Left ventricle myocardium inferior (tissue), 1 donor: ENCODE measurements at places on chromosomes 4 and X. TPM values are rescaled to one million over a fixed set of nuclear protein-coding genes. Genes with fewer than 3 reads are reported as not detected.
A peak's percentile ranks its signal among the peaks of the same experiment; 100 is the strongest.

- H3K36me3 ChIP-seq, result no peaks in the 10 kb centered on the region
- peak overlapping the region; percentile 48 for H3K27ac ChIP-seq
- H3K4me1 ChIP-seq, result peaks cover 44% of the 10 kb centered on the region
These were observed 89.2 kb downstream of the GATB start for GRCh38 chr4:151671541-151672059.

Gene CFAP47
- not detected for total RNA-seq

GRCh38 chr4:102466298-102466697 is 34.9 kb upstream of the NFKB1 start:
- H3K27me3 ChIP-seq, result no peaks in the 10 kb centered on the region
- H3K36me3 ChIP-seq, result no peaks in the 10 kb centered on the region
- no peak overlapping the region for H3K27ac ChIP-seq
- H3K4me3 ChIP-seq, result no peak overlapping the region
- no peaks in the 10 kb centered on the region for H3K4me1 ChIP-seq
- DNase-seq, result no peak

DNA sequence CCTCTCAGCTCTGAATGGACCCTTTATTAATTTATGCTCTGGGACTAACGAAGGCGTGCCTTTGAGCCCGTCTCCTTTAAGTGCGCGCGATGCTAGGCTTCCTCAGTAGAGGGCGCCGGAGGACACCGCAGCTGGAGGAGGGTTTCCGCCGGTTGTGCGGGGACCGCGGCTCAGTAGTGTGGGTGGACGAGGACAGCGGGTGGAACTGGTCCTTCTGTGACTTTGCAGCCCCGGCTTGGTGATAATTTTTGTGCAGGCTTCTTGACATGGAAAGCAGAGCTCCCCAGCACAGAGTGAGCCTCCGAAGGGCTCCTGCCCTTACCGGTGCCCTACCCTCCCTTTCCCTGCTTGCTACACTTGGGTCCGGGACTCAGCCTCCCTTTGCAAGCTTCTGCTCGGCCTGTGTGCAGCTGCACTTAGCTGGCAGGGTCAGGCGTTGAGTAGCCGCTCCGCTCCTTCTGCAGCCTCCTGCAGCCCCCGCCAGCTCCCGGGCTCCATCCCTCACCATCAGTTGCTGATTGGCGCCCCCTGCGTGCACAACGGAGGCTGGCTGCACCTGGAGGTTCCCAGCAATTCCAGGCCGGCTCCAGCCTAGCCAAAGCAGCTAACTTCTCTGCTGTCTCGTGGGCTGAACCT is 26.8 kb upstream of the BOD1L1 start:
- no peaks in the 10 kb centered on the region for H3K36me3 ChIP-seq
- peak overlapping the region; percentile 73 for H3K4me3 ChIP-seq
- peak; percentile 81 for DNase-seq
- no peaks in the 10 kb centered on the region for H3K27me3 ChIP-seq

Gene ADH6
- not detected for total RNA-seq

DNA sequence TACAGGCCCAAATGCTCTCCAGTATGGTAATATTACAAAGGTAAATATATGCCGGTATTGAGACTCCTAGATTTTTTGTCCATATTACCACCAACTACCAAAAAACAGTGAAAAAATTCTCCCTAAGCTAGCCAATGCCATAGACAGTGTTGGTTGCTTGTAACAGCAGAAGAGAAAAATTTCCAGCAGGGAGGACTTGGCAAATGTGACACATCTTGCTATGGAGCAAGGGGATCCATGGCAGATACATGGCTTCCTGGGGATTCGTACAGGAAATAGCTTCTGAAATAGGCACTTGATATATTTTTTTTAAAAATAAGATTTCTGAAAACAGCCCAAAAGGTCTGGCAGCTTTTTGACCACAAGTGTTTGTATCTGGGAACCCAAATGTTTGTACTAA is 14.6 kb downstream of the SLITRK4 start:
- H3K4me1 ChIP-seq, result no peaks in the 10 kb centered on the region
- no peak overlapping the region for H3K4me3 ChIP-seq
- no peak overlapping the region for H3K27ac ChIP-seq
- H3K27me3 ChIP-seq, result no peaks in the 10 kb centered on the region
- no peak for DNase-seq

Gene GNPDA2
- 9.4 TPM for total RNA-seq

Gene PPA2
- total RNA-seq, result 83.7 TPM

Gene NDST4
- 0.11 TPM for total RNA-seq

Gene GAK
- 25.1 TPM for total RNA-seq

DNA sequence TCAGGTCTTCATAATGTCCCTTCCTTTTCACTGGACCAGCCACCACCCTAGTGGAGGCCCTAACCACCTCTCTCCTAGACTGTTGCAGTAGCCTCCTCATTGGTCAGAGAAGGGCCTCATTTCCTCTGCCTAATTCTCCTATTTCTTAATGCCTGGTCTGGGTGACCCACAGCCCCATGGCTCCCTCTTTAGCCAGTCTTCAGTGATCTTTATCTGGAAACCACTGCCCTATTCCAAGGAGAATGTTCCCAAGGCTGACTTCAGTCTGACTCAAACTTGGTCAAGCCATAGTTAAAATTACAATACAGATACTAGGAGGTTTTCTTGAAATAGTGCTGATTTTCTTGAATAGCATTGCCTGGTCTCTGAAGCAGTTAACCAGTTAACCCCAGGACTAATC is 53.6 kb upstream of the PRPS1 start:
- no peak for DNase-seq
- no peaks in the 10 kb centered on the region for H3K27me3 ChIP-seq
- no peaks in the 10 kb centered on the region for H3K4me1 ChIP-seq
- no peaks in the 10 kb centered on the region for H3K36me3 ChIP-seq
- H3K27ac ChIP-seq, result no peak overlapping the region

Gene PASD1
- total RNA-seq, result not detected

Gene OTUD4
- 37.6 TPM for total RNA-seq

DNA sequence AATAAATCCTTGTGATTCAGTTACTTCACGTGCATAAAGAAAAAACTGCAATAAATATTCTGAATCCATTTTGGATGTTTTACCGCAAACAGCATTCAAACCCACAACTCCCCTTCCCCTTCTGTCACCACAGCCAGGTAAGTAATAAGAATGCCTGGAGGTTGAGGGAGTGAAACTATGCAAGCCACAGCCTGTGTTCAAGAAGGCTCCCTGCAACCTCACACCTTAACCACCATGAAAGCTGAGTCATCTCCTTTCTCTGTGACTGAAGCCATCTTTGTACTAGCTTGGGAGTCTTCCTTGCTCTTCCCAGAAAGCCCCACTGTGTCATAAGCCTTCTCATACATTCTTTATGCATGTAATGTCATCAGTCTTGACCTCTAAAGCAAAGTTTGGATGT is 297.0 kb upstream of the PUDP start:
- H3K27ac ChIP-seq, result no peak overlapping the region
- H3K36me3 ChIP-seq, result no peaks in the 10 kb centered on the region
- H3K4me3 ChIP-seq, result no peak overlapping the region
- DNase-seq, result no peak
- no peaks in the 10 kb centered on the region for H3K27me3 ChIP-seq

Gene ZNF630
- 3.2 TPM for total RNA-seq

Gene CTAG1A
- total RNA-seq, result not detected

DNA sequence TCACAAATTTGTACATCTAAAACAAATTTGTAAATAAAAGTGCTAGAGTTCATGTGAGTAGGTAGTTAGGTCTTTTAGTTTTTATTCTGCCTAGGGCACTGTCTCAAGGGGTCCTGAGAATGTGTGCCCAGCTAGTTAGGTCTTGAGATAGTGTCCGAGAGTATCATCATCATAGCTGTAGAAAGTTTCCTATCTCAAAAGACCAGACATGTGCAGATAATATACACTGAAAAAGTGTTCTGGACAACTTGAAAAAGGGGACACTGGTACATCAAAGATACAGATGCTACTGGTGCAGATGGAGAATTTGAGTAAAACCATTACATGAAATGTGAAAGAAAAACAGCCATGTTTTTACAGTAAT is 1.8 kb upstream of the ZCCHC4 start:
- peaks cover 11% of the 10 kb centered on the region for H3K36me3 ChIP-seq
- no peak overlapping the region for H3K27ac ChIP-seq
- no peak for DNase-seq
- H3K27me3 ChIP-seq, result no peaks in the 10 kb centered on the region

DNA sequence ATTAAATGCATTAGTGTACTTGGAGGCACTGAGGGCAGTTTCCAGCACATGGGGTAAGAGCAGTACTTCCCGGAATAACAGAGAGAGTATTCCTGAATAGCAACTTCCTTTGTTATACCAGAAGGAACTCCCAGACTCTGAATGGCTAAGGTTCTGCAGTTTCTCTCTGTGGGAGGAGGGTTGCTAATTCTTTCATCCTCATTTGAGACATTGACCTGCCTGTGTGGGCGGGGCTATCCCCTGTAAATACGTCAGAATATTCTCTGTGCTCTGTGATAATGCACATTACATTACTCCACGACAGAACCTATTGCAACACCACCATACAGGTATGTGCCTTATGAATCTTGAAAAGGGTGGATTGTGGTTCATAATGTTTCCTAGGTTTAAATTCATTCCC is 52.7 kb downstream of the SPINK2 start:
- H3K36me3 ChIP-seq, result no peaks in the 10 kb centered on the region
- H3K27me3 ChIP-seq, result peaks cover 12% of the 10 kb centered on the region
- H3K4me3 ChIP-seq, result no peak overlapping the region

DNA sequence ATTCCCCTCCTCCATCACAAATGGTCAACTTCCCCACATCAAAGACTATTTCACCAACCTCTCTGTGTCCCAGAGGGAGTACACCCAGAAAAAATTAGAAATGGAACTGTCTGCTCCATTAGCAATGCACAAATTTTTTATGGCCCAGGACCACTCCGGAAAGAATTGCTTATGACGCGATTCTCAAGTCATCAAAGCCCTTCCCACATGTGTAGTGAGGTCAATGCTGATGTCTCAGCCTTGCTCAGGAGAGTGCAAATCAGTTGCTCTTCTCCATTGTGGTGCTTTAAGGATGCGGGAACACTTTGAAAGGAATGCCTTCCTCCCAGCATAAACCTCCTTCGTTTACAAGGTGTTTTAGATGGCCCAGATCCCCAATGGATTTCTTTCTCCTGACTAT is 518.3 kb downstream of the PPARGC1A start:
- no peak for DNase-seq
- peaks cover 26% of the 10 kb centered on the region for H3K4me1 ChIP-seq
- H3K36me3 ChIP-seq, result no peaks in the 10 kb centered on the region
- peak overlapping the region; percentile 50 for H3K27ac ChIP-seq
- H3K4me3 ChIP-seq, result no peak overlapping the region

Gene MFAP3L
- 3.1 TPM for total RNA-seq

DNA sequence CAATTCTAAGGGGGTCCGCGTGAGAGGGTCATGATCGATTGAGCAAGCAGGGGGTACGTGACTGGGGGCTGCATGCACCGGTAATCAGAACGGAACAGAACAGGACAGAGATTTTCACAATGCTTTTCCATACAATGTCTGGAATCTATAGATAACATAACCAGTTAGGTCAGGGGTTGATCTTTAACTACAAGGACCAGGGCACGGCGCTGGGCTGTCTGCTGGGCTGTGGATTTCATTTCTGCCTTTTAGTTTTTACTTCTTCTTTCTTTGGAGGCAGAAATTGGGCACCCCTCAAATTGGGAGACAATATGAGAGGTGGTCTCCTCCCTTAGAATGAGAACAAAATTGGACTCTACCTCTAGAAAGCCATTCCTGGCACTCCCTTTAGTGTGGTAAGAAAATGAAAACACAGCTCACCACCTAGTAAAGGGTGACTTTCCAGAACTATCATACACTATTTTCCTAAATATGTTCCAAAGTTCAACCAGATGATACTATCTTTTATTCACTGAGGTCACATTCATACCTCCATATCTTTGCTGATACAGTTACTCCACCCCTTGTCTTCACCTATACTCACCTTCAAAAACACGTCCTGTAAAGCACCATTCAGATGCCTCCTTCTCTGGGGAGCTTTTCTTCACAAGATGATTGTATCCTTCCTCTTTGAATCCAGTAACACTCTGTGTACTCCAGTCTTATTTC is 1058.3 kb upstream of the SLIT2 start:
- DNase-seq, result no peak
- H3K27ac ChIP-seq, result no peak overlapping the region
- no peaks in the 10 kb centered on the region for H3K36me3 ChIP-seq
- H3K27me3 ChIP-seq, result no peaks in the 10 kb centered on the region
- H3K4me3 ChIP-seq, result no peak overlapping the region

Gene NOX1
- total RNA-seq, result not detected

Gene FGFBP2
- 1.2 TPM for total RNA-seq

DNA sequence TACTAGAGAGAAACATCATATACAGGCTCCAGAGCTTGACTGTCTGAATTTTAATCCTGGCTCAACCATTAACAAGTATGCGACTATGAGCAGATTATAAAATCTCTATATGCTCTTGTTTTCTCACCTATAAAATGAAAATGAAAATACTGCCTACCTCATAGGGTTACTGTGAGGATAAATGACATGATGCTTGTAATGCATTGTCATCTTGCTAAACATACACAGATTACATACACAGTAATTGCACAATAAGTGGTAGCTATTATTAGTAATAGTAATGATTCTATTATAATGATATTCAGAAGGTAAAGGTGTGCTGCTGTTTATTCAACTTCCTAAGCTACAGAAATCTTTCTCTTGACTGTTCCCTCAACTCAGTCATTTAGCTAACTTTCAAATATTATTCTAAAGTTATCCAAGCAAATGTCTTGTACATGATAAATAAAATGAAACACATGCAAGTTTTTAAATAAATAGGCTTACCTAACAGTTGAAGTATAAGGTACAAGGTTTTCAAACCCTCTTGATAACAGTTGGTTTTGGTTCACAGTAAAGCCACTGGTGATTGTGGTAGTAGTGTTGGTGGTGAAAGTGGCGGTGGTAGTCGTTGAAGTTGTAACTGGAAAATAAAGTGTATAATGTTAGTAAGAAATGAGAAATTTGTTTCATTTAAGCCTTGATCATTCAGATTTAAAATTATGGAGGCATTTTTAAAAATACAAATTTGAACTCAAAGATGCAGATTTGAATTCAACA is 38.9 kb downstream of the NUP62CL start:
- no peak overlapping the region for H3K4me3 ChIP-seq
- no peaks in the 10 kb centered on the region for H3K36me3 ChIP-seq
- no peaks in the 10 kb centered on the region for H3K27me3 ChIP-seq
- H3K27ac ChIP-seq, result no peak overlapping the region
- H3K4me1 ChIP-seq, result no peaks in the 10 kb centered on the region

Gene MAGEC1
- total RNA-seq, result not detected

DNA sequence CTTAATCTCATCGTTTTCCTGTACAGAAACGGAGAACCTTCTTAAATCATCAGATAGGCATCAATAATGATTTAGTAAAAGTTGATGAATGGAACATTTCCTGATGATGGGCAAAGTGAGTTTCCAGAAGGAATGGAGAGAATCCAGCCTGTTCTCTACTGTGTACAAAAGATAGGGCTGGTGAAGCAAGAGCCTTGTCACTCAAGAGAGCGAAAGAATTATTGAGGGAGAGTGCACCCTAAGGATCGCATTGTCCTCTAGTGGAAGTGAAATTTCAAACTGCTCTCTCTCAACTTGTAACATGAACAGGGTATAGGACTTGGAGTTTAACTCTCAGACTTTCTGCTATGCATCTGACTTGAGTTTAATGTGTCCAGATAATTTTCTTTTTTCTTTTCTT is 69.6 kb downstream of the CDS1 start:
- no peaks in the 10 kb centered on the region for H3K36me3 ChIP-seq
- no peak overlapping the region for H3K4me3 ChIP-seq
- no peak overlapping the region for H3K27ac ChIP-seq
